ENCODE measurements at places on chromosomes 16 and 17.
A peak's percentile ranks its signal among the peaks of the same experiment; 100 is the strongest.

DNA sequence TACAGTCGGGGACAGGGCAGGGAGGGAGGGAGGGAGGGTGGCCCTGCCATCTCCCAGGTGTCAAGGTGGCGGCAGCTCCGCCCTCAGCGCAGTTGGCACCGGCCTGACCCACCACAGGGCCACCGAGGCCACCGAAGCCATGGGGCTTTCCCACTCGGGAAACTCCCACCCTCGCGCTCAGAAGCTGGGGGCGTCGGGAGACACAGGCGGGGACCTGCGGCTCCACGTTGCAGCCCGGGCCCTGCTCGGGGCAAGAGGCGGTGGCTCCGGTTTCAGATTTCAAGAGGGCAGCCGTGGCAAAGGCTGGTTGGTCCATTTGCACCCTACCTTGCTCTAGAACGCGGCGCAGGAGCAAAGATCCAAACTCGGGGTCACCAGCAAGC lies 544 bp downstream of the CYB561 start:
- DNase-seq: no peak

DNA sequence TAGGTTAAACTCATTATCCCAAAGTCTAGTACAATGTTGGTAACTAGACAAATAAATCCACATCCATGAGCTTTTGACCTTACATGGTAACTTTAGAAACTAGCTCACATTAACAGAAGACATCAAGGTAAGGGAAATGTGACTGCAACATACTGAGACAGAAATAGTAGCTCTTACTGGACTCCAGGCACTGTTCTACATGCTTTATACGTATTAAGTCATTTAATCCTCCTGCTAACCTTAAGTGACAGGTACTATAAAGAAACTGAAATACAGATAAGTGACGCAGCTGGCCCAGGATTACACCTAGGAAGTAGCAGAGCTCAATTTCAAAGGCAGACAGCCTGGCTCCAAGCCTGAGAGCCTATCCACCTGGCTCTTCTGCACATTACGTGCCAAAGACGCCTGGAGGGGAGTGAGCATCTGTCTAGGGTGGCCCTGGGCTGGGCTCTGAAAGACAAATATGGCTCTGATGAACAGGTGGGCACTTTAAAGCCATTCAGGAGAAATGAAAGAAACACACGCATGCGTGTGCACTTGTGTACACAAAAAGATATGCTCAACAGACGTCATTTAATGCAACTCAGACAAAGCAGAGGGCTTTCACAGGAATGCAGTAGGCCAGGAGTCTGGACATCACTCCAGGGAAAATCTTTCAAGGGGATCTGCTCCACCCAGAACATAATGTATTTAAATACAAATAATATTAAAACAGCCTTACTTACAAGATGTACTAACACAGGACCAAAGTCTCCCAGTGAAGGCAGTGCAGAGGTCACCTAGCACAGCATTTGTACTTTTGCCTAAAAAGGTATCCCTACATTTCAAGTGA lies 4.4 kb downstream of the ZC3H7A start:
- DNase-seq: no peak

DNA sequence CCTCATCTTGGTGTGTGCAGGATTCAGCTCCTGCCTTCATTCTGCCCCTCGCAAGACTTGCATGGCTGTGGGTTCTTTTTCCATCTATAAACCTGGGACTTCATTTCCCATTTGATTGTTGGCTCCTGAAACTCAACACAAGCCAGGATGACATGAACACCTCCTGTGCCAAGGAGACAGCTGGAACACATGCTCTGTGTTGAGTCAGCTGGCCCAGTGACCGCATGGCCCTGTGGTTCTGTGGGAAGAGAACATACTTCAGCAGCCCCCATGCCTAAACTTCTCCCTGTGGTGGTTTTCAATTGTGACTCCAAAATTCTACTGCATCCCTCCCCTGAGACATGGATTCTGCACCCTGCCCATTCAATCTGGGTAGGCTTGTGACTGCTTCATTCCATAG lies 57.9 kb upstream of the FOXF1 start:
- no peak for DNase-seq

DNA sequence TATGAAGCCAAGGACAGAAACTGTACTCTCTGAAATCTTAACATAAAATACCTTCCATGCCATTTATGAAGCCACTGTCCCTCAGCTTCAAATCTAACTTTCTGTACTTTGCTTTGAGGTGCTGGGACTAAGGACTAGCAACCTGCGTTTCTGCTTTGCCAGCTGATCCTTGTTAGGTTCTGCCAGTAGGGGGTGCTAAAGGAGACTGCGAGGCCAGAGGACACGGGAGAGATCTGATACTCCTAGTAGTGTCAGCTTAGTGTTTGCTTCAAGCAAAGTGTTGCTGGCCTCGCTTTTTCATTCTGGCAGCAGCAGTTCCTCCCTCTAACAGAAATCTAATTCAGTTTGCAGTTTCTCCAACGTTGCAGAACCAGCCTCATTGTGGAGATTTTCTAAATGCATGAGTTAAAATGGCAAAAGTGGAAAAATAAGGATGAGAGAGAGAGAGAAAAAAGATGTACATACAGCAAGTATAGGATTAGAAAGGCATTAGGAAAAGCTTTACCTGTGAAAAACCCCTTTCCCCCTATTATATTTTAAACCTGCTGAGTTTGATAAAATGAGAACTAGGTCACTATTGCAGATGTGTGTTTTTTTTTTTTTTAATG lies 297.5 kb downstream of the CA10 start:
- DNase-seq: peak; percentile 5

DNA sequence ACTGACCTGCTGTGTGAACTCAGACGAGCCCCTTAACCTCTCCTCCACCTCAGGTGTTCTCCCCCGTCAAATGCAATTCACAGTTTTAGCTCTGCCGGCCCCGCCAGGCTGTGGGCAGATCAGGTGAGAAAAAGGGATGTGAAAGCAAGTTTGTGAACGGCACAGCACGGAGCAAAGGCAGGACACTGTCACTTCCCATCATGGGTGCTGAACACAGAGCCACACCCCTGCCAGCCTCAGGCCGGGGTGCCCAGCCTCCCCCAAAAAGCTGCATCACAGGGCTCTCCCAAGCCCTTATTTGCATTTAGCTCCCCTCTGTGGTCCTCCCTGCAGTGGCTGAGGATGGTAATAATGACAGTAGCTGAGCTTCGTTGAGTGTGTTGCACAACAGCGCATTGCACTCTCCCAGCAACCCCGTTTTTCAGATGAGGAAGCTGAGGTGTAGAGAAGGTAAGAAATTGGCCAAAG lies 88.8 kb upstream of the TNRC6C start:
- no peak for DNase-seq

- no peak for DNase-seq
These were observed 230.5 kb downstream of the CCDC182 start for GRCh38 chr17:57514614-57515013.

DNA sequence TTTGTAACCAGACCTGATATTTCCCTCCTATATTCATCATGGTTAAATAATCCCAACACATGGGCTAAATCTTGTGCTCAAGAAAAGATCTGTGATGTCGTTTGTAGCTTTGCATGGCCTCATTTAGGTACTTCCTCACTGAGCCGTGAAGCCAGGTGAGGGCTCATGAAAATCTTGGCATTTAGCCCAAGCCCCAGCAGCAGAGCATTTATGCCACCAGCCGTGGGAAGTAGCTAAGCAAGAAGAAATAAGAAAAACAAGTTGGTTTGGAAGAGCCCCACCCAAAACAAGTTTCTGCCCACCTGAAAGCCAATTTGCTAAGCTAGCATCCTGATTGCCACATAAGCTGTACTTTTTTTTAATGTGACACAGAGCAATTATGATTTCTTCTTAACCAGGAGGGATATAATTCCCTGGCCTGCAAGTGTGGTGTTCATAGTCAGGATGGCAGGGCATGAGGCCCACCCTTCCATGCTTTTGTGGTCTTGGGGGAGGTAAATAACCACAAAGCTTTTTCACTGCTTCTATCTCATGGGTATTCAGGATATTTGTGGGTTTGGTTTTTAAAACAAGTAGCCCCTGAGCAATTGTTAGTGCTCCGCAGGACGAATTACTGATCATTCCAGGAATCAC lies 10.5 kb downstream of the TMIGD1 start:
- no peak for DNase-seq

All from fibroblast of the conjunctiva (primary cell).